ENCODE measurements at places on chromosomes 1 and 21.

DNA sequence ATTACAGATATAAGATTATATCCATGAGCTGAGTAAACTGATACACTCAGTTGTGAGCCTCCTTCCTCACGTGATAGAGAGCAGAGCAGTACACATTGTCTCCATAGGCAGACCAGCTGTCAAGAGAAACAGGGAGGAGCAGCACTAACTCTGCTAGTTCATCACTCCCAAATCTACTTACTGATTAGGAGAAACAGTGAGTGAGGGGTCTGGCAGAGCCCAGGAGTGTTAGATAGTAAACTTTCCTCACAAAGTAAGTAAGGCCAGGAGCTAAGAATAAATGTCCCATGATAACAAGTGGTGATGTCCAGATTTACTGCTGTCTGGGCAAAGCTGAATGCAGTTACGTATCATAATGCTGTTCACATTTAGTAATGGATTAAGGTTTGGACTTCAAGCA lies 168.6 kb upstream of the KCNK2 start:
- H3K4me3 ChIP-seq, result no peak overlapping the region
- no peaks in the 10 kb centered on the region for H3K4me1 ChIP-seq
- no peak overlapping the region for H3K27ac ChIP-seq
- no peaks in the 10 kb centered on the region for H3K27me3 ChIP-seq

- H3K27ac ChIP-seq, result no peak overlapping the region
- H3K4me3 ChIP-seq, result peak overlapping the region; percentile 77
- H3K4me1 ChIP-seq, result no peaks in the 10 kb centered on the region
Observed at GRCh38 chr1:230643908-230644307, 1.6 kb downstream of the COG2 start.

GRCh38 chr1:174743654-174744561 lies 255.8 kb upstream of the CACYBP start:
- H3K4me3 ChIP-seq, result no peak overlapping the region
- no peaks in the 10 kb centered on the region for H3K36me3 ChIP-seq
- no peak for DNase-seq
- H3K27ac ChIP-seq, result no peak overlapping the region

GRCh38 chr1:227947676-227948492 lies at the start of gene WNT9A:
Gene WNT9A, minus strand, starts transcription at chr1:227947932. Its CDS starts 45 bp downstream, at chr1:227947887.
- H3K27me3 ChIP-seq, result peaks cover 68% of the 10 kb centered on the region
- peak within 1 kb of the TSS; percentile 51 for H3K4me3 ChIP-seq
- H3K4me1 ChIP-seq, result peaks cover 20% of the 10 kb centered on the region
- H3K36me3 ChIP-seq, result no peaks in the 10 kb centered on the region
- no peak for DNase-seq

GRCh38 chr1:51421964-51422363 lies 91.6 kb upstream of the TTC39A start:
- H3K4me1 ChIP-seq, result peaks cover 5% of the 10 kb centered on the region
- H3K36me3 ChIP-seq, result no peaks in the 10 kb centered on the region
- DNase-seq, result no peak
- no peaks in the 10 kb centered on the region for H3K27me3 ChIP-seq
- H3K4me3 ChIP-seq, result no peak overlapping the region
- peak overlapping the region; percentile 16 for H3K27ac ChIP-seq

DNA sequence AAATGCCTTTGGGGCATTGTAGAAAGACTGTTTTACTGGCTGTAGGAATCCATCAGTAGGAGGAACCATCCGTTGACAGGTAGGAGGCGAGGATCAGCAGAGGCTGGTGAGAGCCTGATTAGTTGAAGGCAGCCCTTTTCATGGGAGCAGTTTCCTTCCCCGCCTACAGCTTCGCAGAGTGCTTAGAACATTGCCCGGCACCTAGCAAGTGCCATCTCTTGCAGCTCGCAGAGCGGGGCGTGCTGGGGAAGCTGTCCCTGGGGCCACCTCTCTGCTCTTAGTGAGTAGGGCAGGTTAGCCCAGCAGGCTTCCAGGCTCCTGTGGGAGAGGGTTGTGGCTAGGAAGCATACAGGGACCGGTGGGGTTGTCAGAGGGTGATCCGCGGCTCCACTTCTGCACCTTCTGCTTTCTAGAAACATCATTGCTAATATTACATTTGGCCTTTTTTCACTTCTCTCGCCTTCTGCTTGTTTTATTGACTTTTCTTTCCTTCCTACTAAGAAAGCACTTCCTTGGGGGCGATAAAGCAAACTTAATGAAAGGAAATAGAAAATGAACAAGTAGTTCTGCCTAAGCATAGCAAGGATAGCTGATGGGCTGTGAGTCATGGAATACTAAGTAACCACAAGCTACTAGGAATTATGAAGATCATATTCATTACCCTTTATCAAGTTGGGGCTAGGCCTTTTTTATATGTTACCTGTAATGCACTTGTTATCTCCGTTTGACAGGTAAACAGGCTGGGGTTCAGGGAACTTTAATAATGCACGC lies 176.7 kb downstream of the GALNT2 start:
- peaks cover 4% of the 10 kb centered on the region for H3K36me3 ChIP-seq
- no peak overlapping the region for H3K27ac ChIP-seq
- no peak overlapping the region for H3K4me3 ChIP-seq
- no peaks in the 10 kb centered on the region for H3K27me3 ChIP-seq
- no peak for DNase-seq

GRCh38 chr1:159141584-159142390 lies 29.6 kb upstream of the CADM3 start:
- H3K27me3 ChIP-seq, result no peaks in the 10 kb centered on the region
- H3K36me3 ChIP-seq, result no peaks in the 10 kb centered on the region
- no peak overlapping the region for H3K27ac ChIP-seq
- no peak overlapping the region for H3K4me3 ChIP-seq

DNA sequence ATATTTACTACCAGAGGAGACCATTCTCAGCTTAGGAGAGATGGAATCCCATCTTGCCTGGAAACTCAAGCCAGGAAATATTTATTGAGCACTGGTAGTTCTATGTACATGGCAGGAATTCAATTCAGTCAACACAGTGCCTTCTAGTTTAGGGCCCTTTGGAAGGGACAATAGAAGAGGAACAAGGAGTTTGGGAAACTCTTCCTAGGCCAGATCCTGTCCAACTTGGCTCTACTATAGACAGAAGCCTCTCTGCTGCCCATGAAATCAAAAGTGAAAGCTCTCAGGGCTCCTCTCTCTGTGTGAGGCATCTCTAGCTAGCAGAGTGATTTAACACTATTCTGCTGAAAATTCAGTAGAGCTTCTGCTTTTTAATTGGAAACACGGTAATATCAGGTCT lies 244.6 kb upstream of the MAP1LC3C start:
- no peaks in the 10 kb centered on the region for H3K36me3 ChIP-seq
- no peaks in the 10 kb centered on the region for H3K27me3 ChIP-seq
- H3K27ac ChIP-seq, result no peak overlapping the region
- no peaks in the 10 kb centered on the region for H3K4me1 ChIP-seq
- H3K4me3 ChIP-seq, result no peak overlapping the region

DNA sequence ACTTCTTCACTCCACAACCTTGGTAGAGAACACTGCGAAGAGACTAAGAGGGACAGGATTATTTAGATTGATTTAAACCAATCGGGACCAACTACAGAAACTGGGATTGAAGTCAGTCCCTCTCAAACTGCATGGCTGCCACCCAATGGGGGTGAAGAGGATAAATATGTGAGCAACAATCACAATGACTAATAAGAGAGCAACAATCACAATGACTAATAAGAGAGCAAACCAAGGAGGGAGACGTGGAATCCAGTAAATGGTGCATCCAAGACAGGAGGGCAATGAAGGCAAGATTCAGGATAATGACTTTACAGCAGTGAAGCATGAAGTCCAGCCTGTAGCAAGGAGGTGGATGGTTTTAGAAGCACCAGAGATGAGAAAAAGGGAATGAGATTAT lies 322.8 kb downstream of the TTLL7 start:
- no peaks in the 10 kb centered on the region for H3K27me3 ChIP-seq
- no peak for DNase-seq
- no peak overlapping the region for H3K4me3 ChIP-seq
- H3K27ac ChIP-seq, result no peak overlapping the region
- no peaks in the 10 kb centered on the region for H3K4me1 ChIP-seq

- peaks cover 19% of the 10 kb centered on the region for H3K4me1 ChIP-seq
- H3K27ac ChIP-seq, result peak overlapping the region; percentile 75
- no peak for DNase-seq
- peak overlapping the region; percentile 80 for H3K4me3 ChIP-seq
- no peaks in the 10 kb centered on the region for H3K27me3 ChIP-seq
- peaks cover 29% of the 10 kb centered on the region for H3K36me3 ChIP-seq
Observed at GRCh38 chr1:26900815-26901511, 696 bp upstream of the GPATCH3 start.

DNA sequence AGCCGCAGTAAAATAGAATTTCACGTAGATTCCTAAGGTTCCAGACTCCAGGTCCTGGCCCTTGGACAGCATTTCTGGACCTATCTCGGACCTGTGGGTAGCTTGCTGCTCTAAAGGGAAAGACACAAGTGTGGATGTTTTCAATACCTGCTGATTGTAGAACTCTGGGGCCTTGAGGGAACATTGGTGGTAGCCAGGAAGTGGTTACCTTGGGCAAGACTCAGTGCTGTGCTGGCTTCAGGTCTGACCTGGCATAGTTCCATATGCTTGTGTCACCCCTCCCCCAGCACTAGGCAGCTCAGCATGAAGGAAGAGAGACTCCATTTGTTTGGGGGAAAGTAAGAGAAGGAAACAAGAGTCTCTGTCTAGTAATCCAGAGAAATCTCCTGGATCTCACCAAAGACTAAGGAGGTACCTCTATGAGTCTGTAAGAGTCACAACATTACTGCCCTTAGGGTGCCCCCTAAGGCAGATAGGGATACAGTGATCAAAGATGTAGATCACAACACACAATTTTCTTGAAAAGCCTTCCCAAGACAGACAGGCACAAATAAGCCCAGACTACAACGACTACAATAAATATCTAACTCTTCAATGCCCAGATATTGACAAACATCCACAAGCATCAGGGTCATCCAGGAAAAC lies 398.8 kb downstream of the TGFB2 start:
- H3K4me3 ChIP-seq, result no peak overlapping the region
- DNase-seq, result no peak
- no peak overlapping the region for H3K27ac ChIP-seq
- H3K4me1 ChIP-seq, result no peaks in the 10 kb centered on the region
- no peaks in the 10 kb centered on the region for H3K27me3 ChIP-seq

DNA sequence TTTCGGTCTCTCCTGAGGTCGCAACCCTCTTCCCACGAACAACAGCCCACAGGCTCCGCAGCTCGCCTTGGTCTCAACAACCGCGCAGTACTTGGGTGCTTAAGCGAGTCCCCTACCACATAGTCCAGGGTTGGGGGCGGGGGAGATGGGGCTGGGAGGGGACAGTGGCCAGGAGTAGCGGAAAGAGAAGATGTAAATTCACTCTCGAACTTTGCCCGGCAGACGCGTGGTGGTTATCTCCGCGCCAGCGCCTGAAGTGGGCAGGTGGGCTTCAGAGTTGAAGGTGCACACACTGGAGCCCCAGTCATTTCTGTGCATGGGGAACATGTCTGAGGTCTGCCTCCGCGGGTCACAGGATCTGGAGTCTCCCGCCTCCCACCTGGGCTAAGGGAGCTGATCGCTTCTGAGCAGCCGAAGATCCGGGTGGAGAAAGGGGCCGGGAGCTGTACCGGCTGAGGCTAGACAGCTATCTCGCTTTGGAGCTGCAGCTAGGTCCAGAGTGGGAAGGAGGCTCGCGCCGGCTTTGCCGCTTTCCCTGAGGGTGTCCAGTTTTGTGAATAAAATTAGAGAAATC lies 4.3 kb upstream of the FOXD2 start:
- peak overlapping the region; percentile 24 for H3K4me3 ChIP-seq
- H3K4me1 ChIP-seq, result peaks cover 46% of the 10 kb centered on the region
- no peaks in the 10 kb centered on the region for H3K36me3 ChIP-seq
- H3K27ac ChIP-seq, result no peak overlapping the region
- no peak for DNase-seq
- H3K27me3 ChIP-seq, result no peaks in the 10 kb centered on the region

- no peaks in the 10 kb centered on the region for H3K27me3 ChIP-seq
- peak overlapping the region; percentile 52 for H3K4me3 ChIP-seq
- H3K27ac ChIP-seq, result peak overlapping the region; percentile 91
- no peak for DNase-seq
Observed at GRCh38 chr1:229563241-229563640, 4.7 kb upstream of the ABCB10 start.

GRCh38 chr1:152517237-152517811 lies 3.0 kb downstream of the CRCT1 start:
- H3K4me1 ChIP-seq, result peaks cover 9% of the 10 kb centered on the region
- DNase-seq, result no peak
- H3K36me3 ChIP-seq, result no peaks in the 10 kb centered on the region
- no peaks in the 10 kb centered on the region for H3K27me3 ChIP-seq
- no peak overlapping the region for H3K4me3 ChIP-seq

- no peaks in the 10 kb centered on the region for H3K4me1 ChIP-seq
- H3K27ac ChIP-seq, result no peak overlapping the region
- H3K36me3 ChIP-seq, result no peaks in the 10 kb centered on the region
- H3K4me3 ChIP-seq, result no peak overlapping the region
- H3K27me3 ChIP-seq, result no peaks in the 10 kb centered on the region
- no peak for DNase-seq
Observed at GRCh38 chr1:229981736-229982135, 85.3 kb upstream of the GALNT2 start.

- H3K36me3 ChIP-seq, result no peaks in the 10 kb centered on the region
- no peaks in the 10 kb centered on the region for H3K27me3 ChIP-seq
- H3K4me1 ChIP-seq, result peaks cover 34% of the 10 kb centered on the region
- no peak overlapping the region for H3K27ac ChIP-seq
Observed at GRCh38 chr1:60134716-60135115, 61.1 kb upstream of the C1orf87 start.

GRCh38 chr1:228030451-228031201 lies 23.8 kb downstream of the WNT3A start:
- no peak for DNase-seq
- no peaks in the 10 kb centered on the region for H3K27me3 ChIP-seq
- no peaks in the 10 kb centered on the region for H3K36me3 ChIP-seq
- no peak overlapping the region for H3K27ac ChIP-seq
- no peak overlapping the region for H3K4me3 ChIP-seq
- H3K4me1 ChIP-seq, result no peaks in the 10 kb centered on the region

DNA sequence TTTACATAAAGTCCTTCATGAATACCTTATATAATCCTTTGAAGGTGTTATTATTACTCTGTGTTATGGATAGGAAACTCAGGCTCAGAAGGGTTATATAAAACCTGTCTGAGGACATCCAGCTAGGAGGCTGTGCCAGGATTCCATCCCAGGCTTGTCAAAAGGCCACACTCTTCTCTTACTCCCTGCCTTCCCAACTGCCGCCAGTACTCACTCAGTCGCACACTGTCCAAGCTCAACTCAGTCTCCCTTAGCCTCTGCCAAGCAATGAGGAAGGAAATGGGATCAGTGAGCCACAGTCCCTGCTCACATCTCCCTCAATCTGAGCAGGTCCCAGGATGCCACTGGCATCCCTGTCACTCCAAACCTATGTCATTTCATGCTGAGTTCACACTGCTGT lies 94.4 kb downstream of the NAV1 start:
- H3K27me3 ChIP-seq, result no peaks in the 10 kb centered on the region
- no peak overlapping the region for H3K4me3 ChIP-seq
- no peaks in the 10 kb centered on the region for H3K36me3 ChIP-seq

DNA sequence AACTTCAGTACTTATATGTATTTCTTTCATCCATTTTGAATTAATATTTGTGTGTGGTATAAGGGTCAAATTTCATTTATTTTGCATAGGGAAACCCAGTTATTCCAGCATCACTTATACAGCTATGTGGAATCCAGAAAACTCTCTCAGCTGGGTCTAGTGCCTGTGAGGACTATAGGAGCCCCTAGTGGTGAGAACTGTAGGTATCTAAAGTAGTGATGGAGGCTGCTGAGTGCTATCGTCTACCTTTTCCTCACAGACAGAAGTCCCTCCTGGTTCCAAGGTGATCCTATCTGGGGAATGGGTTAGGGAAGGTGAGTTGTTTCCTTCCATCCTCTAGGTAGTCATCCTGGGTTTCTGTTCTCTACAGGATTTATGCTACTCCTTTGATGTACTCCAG lies 352.0 kb upstream of the C1orf87 start:
- DNase-seq, result no peak
- no peaks in the 10 kb centered on the region for H3K36me3 ChIP-seq
- H3K27me3 ChIP-seq, result no peaks in the 10 kb centered on the region
- no peak overlapping the region for H3K4me3 ChIP-seq
- H3K4me1 ChIP-seq, result peaks cover 30% of the 10 kb centered on the region

Data from tibial artery (tissue), 4 donors.